ENCODE measurements at places on chromosomes 12 and 14.

DNA sequence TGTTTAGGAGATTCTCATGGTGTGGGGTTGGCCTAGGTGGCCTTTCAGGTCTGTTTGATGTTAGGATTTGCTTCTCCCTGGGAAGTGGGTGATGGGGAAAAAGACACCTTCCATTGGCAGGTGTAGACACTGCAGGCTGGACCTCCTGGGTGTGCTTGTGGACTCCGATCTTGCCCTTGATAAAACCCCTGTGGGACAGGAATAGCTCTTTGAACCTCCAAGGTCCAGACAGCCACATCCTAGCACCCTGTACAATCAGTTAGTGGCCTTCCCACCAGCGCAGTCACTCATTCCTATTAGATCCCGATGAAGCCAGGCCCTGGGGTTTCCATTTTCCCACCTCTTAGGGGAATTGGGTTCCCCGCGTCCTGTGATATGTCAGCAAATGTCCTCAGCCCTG, 28.5 kb downstream of the MEG3 start:
- DNase-seq = no peak

DNA sequence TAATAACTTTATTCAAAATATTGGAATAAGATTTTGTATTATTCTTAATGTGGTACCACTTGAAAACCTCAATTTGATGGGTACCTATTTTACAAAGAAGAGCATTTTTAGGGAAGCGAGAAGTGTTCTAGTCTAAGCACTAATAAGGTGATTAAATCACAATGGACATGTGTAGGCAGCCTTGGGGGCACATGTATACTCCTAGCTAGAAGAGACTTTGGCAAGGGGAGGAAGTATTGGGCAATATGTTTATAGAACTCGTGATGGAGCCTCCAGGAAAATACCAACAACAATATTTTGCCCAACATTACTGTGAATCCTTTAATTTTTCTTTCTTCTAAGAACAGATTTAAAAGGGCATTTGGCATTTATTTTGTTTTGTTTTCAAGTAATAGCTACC, 280.3 kb downstream of the ADAMTS20 start:
- DNase-seq = no peak

GRCh38 chr14:83607682-83608081, 1922.3 kb upstream of the FLRT2 start:
- DNase-seq = no peak

GRCh38 chr12:108306506-108306905, 32.6 kb downstream of the CMKLR1 start:
- no peak for DNase-seq

- no peak for DNase-seq
Measured at GRCh38 chr14:101337053-101337452, 224.2 kb upstream of the DIO3 start.

GRCh38 chr14:52052288-52052943, 16.4 kb downstream of the NID2 start:
- DNase-seq = peak; percentile 72

DNA sequence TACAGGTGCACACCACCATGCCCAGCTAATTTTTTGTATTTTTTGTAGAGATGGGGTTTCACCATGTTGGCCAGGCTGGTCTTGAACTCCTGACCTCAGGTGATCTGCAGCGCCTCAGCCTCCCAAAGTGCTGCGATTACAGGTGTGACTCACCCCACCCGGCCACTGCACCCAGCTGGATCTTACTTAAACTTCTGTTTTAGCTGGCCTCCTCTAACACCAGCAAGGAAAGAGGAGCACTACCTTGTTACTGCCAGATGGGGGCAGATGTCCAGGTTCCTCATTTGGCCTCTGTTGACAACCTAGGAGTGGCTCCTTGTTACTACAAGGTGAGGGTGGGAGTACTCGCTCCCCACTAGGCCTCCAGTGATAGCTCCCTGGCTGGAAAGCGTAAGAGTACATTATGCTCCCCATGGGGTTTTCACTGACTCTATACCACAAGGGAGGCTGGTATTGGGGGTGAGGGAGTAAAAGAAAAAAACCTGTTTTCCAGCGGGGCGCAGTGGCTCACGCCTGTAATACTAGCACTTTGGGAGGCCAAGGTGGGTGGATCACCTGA, 13.2 kb upstream of the ARF6 start:
- DNase-seq = peak; percentile 51

- DNase-seq = no peak
Measured at GRCh38 chr14:104800771-104801519, at the start of gene ZBTB42. TSS of gene ZBTB42 (plus strand) at chr14:104801101. CDS start at chr14:104801198, 97 bp downstream.

DNA sequence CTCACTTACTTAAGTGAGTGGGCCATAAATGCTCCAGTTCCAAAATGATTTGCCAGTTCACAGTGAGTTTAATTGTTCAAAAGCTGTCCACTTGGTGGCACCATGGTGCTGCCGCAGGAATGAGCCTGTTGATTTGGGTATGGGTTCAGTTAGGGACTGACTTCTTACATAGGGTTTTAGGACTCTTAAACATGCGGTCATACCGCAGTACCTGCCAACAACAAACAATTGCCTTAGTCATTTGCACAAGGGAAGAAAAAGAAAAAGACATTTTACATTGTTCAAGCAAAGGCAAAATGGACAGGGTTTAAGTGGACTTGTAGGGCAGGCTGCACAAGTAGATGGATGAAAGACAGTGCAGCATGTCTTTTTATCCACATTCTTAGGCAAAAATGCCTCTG, 80.0 kb upstream of the DBX2 start:
- DNase-seq = peak; percentile 73

GRCh38 chr14:104687601-104688504, 1.6 kb upstream of the INF2 start:
- DNase-seq = no peak

DNA sequence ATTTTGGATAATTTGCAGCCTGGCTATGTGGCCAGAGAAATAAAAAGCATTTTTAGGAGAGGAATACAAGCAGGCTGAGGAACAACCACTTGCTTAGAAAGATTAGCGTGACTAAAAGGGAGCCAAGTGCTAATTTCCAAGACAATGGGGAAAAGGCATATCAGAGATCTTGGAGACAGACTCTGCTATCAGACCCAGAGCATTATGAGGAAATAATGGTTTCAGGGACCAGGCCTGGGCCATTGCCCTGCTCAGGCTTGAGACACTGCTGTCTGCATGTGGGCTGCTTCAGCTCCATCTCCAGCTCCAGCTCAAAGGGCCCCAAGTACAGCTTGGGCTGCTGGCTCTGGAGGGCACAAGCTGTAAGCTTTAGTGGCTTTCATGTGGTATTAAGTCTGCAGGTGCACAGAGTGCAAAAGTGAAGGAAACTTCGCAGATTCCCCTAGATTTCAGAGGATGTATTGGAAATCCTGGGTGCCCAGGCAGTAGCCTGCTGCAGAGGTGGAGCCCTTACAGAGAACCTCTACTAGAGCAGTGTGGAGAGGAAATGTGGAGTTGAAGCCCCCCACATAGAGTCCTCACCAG, 449.2 kb downstream of the ZFP36L1 start:
- no peak for DNase-seq

- no peak for DNase-seq
Measured at GRCh38 chr12:18446061-18446644, 184.8 kb downstream of the PIK3C2G start.

GRCh38 chr12:69834147-69834546, 9.1 kb downstream of the MYRFL start:
- no peak for DNase-seq

DNA sequence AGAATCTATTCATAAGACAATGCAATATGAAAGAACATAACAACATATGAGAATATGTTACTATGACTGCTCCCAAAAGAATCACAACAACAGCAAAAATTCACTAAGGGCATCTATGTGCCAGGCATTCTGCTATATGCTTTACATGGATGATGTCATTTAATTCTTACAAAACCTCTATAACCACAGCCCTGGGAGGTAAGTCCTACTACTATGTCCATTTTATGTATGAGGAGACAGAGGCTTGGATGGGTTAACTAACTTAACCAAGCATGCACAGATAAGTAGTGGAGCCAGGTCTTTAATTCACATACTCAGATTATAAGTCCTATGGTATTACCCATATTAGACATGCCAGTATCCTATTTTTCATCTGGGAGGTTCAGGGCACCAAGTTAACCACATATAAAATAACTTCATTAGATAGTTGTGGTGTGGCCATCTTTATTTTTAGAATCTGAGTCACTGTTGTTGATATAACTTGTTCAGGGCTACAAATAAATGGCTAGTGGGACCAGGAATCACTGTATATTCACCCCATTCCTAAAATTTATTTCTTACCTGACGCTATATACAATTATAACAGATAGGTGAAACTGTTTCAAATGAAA, 33.2 kb upstream of the RAD51AP1 start:
- DNase-seq = peak; percentile 9

DNA sequence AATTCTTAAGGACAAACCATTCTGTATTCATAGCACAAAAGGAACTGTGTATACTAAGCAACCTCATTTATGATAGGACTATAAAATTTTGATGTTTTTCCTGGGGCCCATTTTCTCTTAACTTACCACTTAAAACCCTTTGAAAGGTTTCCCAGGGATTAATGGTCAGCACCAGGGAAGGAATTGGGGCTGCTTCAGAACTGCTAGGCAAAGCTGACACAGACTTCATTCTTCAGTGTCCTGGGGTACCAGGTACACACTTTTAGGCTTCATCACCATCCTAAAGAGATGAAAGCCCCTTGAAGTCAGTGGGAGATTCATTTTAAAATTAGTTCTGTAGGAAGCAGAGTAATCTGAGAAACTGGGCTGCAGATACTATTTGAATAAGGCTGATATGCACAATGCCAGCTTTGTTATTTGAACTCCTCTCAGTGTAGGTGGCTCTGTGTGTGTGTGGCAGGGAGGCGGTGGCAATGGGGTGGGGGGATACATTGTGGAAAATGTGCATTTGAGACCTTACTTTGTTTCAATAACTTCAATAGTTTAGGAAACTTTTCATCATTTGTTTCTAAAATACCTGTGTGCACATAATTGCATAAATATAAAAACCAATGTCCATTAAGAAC, 329.3 kb upstream of the DCN start:
- no peak for DNase-seq

DNA sequence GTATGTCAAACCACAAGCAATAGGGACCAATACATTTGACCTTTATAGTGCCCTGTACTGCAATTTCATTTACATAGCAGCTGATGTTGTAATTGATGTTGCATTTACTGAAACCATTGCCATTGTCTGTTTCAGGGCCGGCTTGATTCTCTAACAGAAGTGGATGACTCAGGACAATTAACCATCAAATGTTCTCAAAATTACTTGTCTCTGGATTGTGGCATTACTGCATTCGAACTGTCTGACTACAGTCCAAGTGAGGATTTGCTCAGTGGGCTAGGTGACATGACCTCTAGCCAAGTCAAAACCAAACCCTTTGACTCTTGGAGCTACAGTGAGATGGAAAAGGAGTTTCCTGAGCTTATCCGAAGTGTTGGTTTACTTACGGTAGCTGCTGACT, 216.0 kb downstream of the AKAP6 start:
- no peak for DNase-seq

GRCh38 chr14:87687420-87687819, 305.6 kb downstream of the GALC start:
- no peak for DNase-seq

GRCh38 chr12:45969084-45969483, 21.3 kb downstream of the SCAF11 start:
- DNase-seq = peak; percentile 32

- DNase-seq = no peak
Measured at GRCh38 chr14:22517117-22517720, 71.8 kb downstream of the DAD1 start.

DNA sequence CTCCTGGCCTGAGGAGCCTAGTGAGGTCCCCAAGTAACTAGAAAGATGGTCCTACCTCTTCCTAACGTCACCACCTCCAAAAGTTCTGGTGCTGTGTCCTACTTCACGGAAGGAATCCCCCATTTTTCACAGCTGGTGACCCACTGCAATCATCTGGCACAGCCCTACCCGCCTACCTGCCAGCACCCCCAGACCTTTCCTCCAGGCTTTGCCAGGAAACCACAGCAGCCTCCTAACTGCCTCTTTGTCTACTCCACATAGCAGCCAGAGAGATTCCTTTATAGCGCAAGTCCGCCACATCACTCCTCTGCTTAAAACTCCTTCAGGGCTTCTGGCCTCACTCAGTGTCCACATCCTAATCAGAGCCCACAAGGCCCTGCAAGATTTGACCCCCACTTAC, 13.4 kb upstream of the FLVCR2 start:
- DNase-seq = no peak

DNA sequence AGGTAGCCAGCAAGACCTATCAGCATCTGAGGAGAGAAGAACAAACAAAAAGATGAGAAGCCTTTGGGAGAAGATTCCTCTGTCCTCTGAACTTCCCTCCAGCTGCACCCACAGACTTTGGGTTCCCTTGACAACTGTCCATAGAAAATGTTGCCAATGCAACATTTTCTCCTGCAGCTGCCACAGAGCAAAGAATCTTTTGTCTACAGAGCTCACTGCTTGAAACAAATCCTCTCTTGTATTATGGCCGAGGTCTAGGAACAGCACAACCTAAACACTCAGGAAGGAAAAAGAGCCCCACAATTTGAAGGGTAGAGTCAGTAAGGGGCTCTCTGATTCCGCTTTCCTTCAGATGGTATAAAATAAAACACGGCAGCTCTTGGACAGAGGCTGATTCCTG, 14.3 kb downstream of the POMT2 start:
- DNase-seq = peak; percentile 22

- no peak for DNase-seq
Measured at GRCh38 chr14:65738339-65738738, 325.8 kb downstream of the FUT8 start.

DNA sequence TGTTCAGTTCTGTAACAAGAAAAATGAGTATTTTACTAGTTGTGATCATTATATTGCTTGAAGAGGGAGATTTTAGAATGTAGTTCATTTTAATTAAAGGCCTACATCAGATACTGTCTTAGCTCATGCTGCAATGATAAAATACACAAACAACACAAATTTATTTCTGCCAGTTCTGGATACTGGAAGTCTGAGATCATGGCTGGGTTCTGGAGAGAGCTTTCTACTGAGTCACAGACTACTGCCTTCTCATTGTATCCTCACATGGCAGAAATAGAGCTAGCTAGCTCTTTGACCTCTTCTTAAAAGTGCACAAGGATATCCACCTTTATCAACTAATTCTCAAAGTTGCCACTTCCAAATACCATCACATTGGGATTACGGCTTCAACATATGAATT, 53.8 kb downstream of the MIS18BP1 start:
- DNase-seq = peak; percentile 27

GRCh38 chr14:35534873-35535482, 1.0 kb downstream of the INSM2 start:
- peak; percentile 91 for DNase-seq

GRCh38 chr12:13026286-13026685, 17.9 kb upstream of the FAM234B start:
- DNase-seq = no peak

GRCh38 chr12:113535100-113535499, 63.4 kb upstream of the LHX5 start:
- DNase-seq = no peak

DNA sequence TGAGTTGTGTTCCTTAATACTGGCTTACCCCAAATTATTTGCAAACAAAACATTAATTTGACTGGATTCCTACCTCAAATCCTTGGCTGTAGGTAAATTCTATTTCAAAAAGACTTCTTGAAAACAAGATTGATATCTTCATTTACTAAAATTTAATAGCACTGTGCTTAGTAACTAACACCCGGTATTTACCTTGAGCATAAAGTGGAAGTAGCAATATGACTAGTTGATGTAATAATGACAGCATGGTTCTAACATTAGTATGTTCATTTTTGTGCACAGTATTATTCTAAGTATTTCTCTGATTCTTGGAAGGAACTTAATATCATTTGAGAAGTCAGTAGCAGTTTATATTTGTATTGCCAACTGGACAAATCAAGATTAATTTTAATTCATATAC, 96.8 kb downstream of the PPHLN1 start:
- no peak for DNase-seq

- no peak for DNase-seq
Measured at GRCh38 chr12:105985383-105985782, 153.4 kb downstream of the NUAK1 start.
